ENCODE measurements at places on chromosomes 4 and X.

- DNase-seq = no peak
Measured at GRCh38 chrX:126338916-126339315, 172.8 kb upstream of the DCAF12L2 start.

DNA sequence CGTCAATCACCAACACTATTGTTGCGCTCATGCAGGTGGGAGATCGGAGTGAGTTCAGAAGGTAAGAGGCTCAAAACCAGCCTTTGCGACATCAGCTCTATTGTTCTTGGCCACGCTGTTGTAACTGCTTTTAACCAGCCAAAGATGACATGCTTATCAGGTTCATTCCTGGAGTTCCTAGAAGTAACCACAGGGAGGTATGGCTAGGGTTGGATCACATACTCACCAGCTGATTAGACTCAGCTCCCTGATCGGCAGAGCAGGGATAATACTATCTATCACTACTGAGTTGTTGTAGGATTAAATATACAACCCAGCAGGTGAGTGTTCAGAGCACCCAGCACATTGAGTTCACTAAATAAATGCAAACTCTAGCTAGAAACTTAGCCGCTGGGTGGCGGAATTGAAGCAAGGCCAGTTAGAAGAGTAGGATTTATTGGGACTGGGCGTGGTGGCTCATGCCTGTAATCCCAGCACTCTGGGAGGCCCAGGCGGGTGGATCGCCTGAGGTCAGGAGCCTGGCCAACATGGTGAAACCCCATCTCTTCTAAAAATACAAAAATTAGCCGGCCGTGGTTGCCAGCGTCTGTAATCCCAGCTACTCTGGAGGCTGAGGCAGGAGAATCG lies 12.4 kb downstream of the SLC34A2 start:
- no peak for DNase-seq

GRCh38 chrX:145716226-145716625 lies 101.4 kb upstream of the SLITRK2 start:
- DNase-seq = no peak

- DNase-seq = no peak
Measured at GRCh38 chr4:139042981-139043460, 27.4 kb downstream of the NOCT start.

DNA sequence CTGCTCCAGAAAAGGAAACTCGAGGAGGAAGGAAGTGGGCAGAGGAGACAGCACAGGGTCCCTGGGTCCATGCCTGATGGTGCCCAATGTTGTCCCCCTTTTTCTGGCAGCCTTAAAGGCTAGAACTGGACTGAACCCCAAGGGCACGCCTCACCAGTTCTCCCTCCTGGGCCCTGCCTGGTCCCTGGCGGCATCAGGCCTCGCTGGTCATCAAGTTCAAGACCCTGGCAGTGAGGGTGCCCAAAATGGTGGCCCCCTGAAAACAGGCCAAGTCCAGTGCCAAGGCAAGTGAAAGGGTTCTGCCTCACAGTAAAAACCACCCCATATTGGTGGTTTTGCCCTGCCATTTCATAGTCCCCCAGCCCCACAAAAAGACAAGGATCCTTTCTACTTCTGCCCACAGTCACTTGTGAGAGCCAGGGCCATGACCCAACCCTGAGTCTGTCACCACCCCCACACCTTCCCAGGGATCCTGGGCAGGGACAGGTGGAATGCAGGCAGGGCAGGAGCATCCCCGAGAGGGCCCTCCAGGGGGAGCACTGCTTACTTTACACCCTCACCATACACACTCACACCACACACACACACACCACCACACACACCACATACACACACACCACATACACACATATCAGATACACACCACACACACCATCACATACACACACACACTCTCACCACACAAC lies 107.6 kb downstream of the DCTD start:
- no peak for DNase-seq

Data from fibroblast of gingiva (primary cell).